ENCODE measurements at places on chromosomes 7 and 10. TPM values are rescaled to one million over a fixed set of nuclear protein-coding genes. Genes with fewer than 3 reads are reported as not detected.

The ITGB8 gene
- total RNA-seq = 0.81 TPM

The MKRN1 gene
- total RNA-seq = 55.2 TPM

The HOXA9 gene
- 0.63 TPM for total RNA-seq

The GOLGA7B gene
- 5.0 TPM for total RNA-seq

The OR2F2 gene
- total RNA-seq = not detected

The EVX1 gene
- total RNA-seq = not detected

The FGF8 gene
- not detected for total RNA-seq

The LIPK gene
- not detected for total RNA-seq

The GHRHR gene
- total RNA-seq = not detected

The REEP3 gene
- 17.9 TPM for total RNA-seq

The NUDT1 gene
- total RNA-seq = 103 TPM

The PROSER2 gene
- 39.4 TPM for total RNA-seq

The PDLIM1 gene
- total RNA-seq = 163 TPM

The SLC16A12 gene
- 0.05 TPM for total RNA-seq

The C10orf62 gene
- total RNA-seq = not detected

The DMBT1 gene
- 0.08 TPM for total RNA-seq

The RGS10 gene
- 47.6 TPM for total RNA-seq

The MALRD1 gene
- not detected for total RNA-seq

The HOXA10 gene
- 6.8 TPM for total RNA-seq

The ABI1 gene
- total RNA-seq = 60.0 TPM

The EPHB6 gene
- total RNA-seq = 0.40 TPM

The CTBP2 gene
- 103 TPM for total RNA-seq

Measured in A549 treated with CORT108297 at 1 μM for 4 hours (cell line).